ENCODE measurements at places on chromosomes 13 and 19. TPM values are rescaled to one million over a fixed set of nuclear protein-coding genes. Genes with fewer than 3 reads are reported as not detected.

The ZNF560 gene
- 0.16 TPM for total RNA-seq

The MAST3 gene
- total RNA-seq = 3.1 TPM

The ZNF90 gene
- total RNA-seq = 1.4 TPM

The SLC8A2 gene
- not detected for total RNA-seq

The SBK2 gene
- not detected for total RNA-seq

The LHB gene
- not detected for total RNA-seq

The PET100 gene
- total RNA-seq = 35.2 TPM

The SNRPD2 gene
- 303 TPM for total RNA-seq

The TMEM190 gene
- not detected for total RNA-seq

The DMRTC2 gene
- total RNA-seq = not detected

The DCT gene
- under 0.01 TPM for total RNA-seq

The CD177 gene
- total RNA-seq = 0.27 TPM

The HAUS5 gene
- 5.7 TPM for total RNA-seq

The ZNF317 gene
- 13.6 TPM for total RNA-seq

The C19orf18 gene
- not detected for total RNA-seq

The CEACAM3 gene
- not detected for total RNA-seq

The DKKL1 gene
- total RNA-seq = 0.18 TPM

The BCKDHA gene
- total RNA-seq = 3.5 TPM

The CD79A gene
- total RNA-seq = not detected

The LRRC8E gene
- 5.2 TPM for total RNA-seq

The XAB2 gene
- 30.5 TPM for total RNA-seq

The LGALS14 gene
- not detected for total RNA-seq

The FFAR1 gene
- not detected for total RNA-seq

The FGF21 gene
- total RNA-seq = not detected

The BAX gene
- total RNA-seq = 45.8 TPM

The DMKN gene
- total RNA-seq = 63.0 TPM

The ZNF581 gene
- 13.9 TPM for total RNA-seq

The OR10H1 gene
- total RNA-seq = not detected

The CDC37 gene
- 151 TPM for total RNA-seq

The ZNF541 gene
- total RNA-seq = 0.27 TPM

The IGFL3 gene
- not detected for total RNA-seq

The TUBB4A gene
- total RNA-seq = 0.41 TPM

The CEACAM19 gene
- 2.5 TPM for total RNA-seq

The CEACAM21 gene
- not detected for total RNA-seq

The TEX26 gene
- total RNA-seq = not detected

The CCL25 gene
- total RNA-seq = not detected

The PALM gene
- 198 TPM for total RNA-seq

Data from fibroblast of the aortic adventitia (primary cell).